ENCODE measurements at places on chromosomes 3 and 15.

GRCh38 chr3:183515968-183516851 is 39.3 kb downstream of the KLHL6 start:
- no peak for DNase-seq

GRCh38 chr15:65375871-65376607 is 1.8 kb downstream of the IGDCC3 start:
- no peak for DNase-seq

- no peak for DNase-seq
Measured at GRCh38 chr15:32994810-32995424, 199.6 kb downstream of the FMN1 start.

DNA sequence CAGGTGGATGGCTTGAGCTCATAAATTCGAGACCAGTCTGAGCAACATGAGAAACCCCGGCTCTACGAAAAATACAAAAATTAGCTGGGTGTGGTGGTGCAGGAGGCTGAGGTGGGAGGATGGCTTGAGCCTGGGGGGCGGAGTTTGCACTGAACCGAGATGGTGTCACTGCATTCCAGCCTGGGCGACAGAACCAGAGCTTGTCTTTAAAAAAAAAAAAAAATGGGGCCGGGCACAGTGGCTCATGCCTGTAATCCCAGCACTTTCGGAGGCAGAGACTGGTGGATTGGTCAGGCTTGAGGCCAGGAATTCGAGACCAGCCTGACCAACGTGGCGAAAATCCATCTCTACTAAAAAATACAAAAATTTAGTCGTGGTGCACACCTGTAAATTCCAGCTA is 64.0 kb downstream of the TMEM44 start:
- DNase-seq: no peak

DNA sequence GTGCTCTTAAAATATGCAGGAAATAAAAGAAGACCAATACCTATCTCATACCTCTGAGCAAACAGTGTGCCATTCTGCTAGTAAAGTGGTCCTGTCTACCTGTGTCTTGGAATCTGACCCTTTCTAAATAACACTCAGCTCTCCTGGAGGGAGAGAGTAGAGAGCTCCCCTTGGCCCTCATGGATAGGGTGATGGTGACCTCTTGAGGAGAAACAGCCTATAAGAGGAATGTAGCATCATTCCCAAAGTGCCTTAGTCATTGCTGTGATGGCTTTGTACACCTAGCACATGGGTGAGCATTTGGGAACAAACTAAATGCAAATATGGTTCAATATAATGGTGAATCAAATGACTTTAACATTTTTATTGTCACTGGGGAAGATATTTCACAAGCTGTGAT is 10.0 kb downstream of the SNTN start:
- DNase-seq: no peak

GRCh38 chr3:132290833-132291232 is 26.4 kb upstream of the ACP3 start:
- DNase-seq: no peak

GRCh38 chr3:161475905-161476304 is 20.7 kb upstream of the OTOL1 start:
- DNase-seq: no peak

DNA sequence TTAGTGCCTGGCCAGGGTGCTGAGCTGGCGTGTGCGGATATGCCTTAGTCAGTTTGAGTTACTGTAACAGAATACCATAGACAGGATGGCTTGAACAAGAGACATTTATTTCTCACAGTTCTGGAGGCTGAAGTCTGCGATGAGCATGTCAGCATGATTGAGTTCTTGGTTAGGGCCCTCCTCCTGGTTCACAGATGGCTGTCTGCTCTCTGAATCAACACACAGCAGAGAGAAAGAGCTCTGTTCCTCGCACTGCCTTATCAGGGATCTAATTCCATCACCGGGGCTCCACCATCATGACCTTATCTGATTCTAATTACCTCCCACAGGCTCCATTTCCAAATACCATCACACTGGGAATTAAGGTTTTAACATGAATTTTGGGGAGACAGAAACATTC is 386.6 kb upstream of the DPH6 start:
- DNase-seq: no peak

DNA sequence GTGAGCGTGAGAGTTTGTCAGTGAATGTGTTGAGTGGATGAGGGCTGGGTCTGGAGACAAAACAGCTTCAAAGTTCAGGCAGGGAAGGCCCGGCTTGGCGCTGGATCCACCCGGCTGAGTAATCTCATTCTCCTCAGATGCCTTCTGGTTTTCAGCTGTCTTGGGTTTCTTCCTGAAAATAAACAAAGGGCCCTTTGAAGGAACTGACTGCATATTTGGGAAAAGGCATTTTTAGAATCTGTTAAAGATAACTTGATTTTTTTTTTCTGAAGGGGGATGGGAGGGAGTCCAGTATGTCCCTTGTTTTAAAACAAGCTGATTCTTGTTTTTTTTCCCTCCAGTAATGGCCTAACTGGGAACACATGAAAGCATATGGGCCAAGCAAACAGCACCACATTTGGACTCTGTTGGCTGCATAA is 86.4 kb downstream of the TIGIT start:
- DNase-seq: no peak

DNA sequence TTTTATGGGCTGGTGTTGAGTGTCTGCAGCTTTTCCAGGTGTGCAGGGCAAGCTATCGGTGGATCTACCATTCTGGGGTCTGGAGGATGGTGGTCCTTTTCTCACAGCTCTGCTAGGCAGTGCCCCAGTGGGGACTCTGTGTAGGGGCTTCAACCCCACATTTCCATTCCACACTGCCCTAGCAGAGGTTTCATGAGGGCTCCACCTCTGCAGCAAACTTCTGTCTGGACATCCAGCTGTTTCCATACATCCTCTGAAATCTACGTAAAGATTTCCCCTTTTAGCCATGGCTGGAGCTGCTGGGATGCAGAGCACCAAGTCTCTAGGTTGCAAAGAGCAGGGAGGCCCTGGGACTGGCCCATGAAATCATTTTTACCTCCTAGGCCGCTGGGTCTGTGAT is 11.6 kb downstream of the RFX7 start:
- DNase-seq: no peak

- no peak for DNase-seq
Measured at GRCh38 chr15:35603301-35603700, 57.3 kb upstream of the DPH6 start.

- no peak for DNase-seq
Measured at GRCh38 chr3:31531452-31531991, 1.2 kb upstream of the STT3B start.

DNA sequence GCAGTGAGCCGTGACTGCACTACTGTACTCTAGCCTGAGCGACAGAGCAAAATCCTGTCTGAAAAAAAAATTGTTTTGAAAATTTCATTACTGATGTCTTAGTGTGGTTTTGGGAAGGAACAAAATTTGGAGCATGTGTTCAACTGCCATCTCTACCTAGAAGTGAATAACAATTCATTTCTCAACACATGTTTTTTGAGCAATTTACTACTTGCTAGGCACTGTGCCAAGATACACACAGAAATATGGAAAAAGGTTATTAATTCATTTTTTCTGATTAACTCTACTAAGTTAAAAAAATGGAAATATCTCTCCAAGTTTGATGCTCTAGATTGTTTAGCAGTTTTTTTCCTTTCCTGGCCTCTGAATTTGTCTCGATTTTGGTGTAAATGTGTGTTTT is 5.2 kb upstream of the TCF12 start:
- no peak for DNase-seq

GRCh38 chr3:184234224-184234623 is 4.8 kb downstream of the VWA5B2 start:
- DNase-seq: no peak

DNA sequence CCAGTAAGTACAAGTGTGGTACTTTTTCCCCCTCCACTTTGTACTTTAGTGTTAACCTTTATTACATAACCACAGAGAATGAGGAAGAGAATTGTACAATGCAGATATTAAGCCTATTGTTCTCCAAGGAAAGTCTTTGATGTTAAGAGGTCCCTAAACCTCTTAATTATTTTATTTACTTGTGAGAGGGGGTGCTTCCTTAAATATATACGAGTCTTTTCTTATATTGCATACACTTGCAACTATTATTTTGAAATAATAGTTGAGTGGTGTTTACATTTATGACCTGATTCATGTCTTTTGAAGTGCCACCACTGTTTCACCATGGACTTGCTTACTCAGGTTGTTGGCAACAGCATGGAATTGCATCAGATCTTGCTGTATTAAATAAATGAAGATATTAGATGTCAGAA is 10.1 kb downstream of the USP3 start:
- DNase-seq: no peak

DNA sequence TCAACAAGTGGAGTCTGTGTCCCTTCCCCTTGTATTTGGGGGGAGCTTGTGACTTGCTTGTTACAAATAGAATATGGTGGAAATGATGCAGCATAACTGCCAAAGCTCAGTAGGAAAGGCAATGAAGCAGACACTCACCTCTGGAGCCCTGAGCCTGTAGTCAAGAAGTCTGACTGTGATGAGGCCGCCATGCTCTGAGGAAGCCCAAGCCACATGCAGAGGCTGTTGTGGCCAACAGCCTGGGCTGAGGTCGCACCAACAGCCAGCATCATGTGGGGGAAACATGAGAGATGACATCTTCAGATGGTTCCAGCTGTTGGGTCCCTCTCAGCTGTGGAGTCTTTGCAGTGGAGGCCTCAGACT is 161.4 kb downstream of the CHSY1 start:
- DNase-seq: no peak

DNA sequence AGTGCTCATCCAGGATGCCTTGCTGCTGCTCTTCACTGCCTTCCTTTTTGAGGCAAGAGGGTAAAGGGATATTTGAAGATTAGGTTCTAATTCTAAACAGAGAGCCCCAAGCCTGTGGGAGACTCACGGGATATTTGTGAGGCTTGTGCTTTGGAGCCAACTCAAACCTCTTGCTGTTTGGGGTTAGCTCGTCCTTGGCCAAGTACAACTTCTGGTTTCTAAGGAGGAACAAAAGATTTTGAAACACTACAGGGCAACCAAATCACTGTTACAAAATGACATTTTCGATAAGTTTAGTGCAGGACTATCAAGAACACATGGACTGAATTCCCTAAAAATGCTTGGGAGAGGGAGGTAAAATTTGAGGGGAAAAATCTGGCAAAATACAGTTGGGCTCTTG is 190.2 kb downstream of the RORA start:
- no peak for DNase-seq

- no peak for DNase-seq
Measured at GRCh38 chr15:35455201-35455600, 90.8 kb downstream of the DPH6 start.

Measured in right renal cortex interstitium (tissue), 3 donors.